T follicular helper cell (primary cell): ENCODE measurements at places on chromosomes 5 and 9.
A peak's percentile ranks its signal among the peaks of the same experiment; 100 is the strongest.

GRCh38 chr5:83711982-83712601 lies 8.6 kb downstream of the HAPLN1 start:
- no peak for DNase-seq

- DNase-seq = no peak
Measured at GRCh38 chr9:72749276-72749675, 203.6 kb downstream of the ALDH1A1 start.

GRCh38 chr9:114207845-114208244 lies 52.5 kb downstream of the COL27A1 start:
- DNase-seq = no peak

DNA sequence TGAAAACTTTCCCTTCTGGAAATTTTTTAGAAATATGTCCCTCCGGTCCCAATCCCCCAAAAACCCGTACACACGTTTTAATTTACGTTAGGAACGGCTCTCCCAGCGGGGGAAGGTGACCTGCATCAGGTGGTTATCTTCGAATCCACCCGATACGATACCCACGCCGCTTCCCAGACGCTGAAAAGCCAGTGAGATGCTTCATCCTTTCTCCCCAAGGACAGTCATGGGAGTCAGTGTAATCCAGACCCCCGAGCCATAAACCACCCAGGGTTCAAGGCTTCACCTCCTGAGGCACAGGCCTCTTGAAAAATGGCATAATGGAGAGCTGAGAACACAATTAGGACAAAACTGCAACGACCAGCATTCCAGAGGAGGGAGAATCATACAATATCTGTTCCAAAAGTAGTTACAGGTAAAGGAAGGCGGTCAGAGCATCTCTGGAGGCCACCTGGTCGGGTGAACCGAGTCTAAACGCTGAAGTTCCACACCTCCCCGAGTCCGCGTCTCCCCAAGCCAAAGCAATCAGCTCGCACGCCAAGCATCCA lies 857 bp downstream of the FAM169A start:
- no peak for DNase-seq

- no peak for DNase-seq
Measured at GRCh38 chr5:27938989-27939388, 900.6 kb upstream of the CDH9 start.

DNA sequence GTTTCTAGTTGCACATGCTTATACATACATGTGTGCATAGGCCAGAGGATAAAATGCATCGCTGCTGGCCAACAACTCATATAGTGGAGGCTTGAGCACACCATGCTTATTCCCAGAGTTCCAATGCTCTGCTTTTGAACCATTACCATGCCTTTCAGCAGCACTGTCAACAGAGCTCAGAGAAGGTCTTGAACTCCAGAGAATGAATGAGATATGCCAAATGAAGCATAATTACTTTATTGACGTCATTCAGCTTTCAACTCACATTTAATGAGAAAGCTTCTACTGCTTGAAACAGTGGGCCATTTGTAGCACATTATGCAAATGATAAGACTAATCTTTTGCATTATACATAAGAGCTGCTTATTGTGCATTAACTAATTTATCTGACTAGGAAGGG lies 765.3 kb upstream of the GRAMD2B start:
- DNase-seq = no peak

DNA sequence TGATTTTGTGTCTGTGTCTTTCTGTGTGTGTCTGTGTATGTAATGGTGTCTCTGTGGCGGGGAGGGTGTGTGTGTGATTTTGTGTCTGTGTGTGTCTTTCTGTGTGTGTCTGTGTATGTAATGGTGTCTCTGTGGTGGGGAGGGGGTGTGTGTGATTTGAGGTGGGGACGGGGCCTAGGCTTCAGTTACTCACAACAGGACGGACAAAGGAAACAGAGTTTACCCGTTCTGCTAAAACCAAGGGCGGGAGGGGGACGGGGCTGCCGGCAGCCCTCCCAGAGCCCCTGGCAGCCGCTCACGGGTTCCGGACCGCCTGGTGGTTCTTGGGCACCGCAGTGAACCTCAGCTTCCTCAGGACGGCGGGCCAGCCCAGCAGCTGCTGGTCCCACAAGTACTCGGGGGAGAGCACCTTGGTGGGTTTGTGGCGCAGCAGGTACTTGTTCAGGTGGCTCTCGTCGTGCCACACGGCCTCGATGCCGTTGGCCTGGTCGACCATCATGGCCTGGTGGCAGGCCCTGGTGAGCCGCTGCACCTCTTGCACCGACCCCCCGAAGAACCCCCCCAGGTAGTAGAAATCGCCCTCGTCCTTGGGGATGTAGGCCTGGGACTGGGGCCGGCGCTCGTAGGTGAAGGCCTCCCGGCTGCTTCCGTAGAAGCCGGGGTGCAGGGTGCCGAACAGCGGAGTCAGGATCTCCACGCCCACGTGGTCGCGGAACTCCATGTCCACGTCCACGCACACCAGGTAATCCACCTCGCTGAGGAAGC lies 19.4 kb downstream of the ABO start:
- DNase-seq = no peak

DNA sequence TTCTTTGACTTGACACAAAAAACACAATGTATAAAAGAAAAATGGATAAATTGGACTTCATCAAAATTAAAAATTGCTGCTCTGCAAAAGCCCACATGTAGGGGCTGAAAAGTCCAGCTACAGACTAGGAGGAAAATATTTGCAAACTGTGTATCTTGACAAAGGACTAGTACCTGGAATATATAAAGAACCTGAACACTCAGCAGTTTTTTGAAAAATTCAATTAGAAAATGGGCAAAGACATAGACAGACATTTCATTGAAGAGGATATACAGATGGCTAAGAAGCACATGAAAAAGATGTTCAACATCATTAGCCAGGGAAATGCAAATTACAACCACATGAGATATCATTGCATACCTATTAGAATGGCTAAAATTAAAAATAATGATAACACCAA lies 18.5 kb upstream of the TAL2 start:
- DNase-seq = no peak

DNA sequence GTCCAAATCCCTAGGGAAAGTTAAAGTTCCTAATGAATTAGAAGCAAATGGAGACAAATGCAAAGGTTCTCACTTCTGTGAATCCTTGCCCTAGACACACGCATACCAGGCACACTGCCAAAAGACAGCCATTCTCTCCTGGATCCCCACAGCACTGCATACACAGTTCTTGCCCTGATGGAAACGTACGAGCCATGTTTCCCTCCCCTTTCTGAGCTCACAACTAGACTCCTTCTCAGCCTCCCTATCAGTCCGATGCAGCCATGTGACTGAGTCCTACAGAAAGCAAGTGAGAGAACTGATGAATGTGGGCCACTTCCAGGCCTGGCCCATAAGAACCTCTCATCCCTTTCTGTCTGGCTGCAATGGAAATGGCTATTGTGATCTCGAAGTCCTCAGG lies 92.0 kb downstream of the ZNF608 start:
- DNase-seq = no peak

GRCh38 chr9:127990554-127990953 lies 9.8 kb upstream of the EEIG1 start:
- no peak for DNase-seq

DNA sequence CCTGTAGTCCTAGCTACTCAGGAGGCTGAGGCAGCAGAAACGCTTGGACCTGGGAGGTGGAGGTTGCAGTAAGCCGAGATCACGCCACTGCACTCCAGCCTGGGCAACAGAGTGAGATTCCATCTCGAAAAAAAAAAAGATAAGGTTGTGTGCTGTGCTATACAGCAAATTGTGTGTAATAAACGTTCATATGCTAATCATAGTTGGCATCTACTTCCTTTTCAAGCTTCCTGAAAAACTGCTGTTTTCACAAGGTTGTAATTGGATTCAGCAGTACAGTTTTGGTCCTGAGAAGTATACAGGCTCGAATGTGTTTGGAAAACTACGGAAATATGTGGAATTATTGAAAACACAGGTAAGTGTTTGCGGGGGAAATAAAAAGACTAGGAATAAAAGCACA lies 25.5 kb downstream of the OTULINL start:
- DNase-seq = no peak

GRCh38 chr5:153752890-153753289 lies 262.4 kb downstream of the GRIA1 start:
- no peak for DNase-seq

DNA sequence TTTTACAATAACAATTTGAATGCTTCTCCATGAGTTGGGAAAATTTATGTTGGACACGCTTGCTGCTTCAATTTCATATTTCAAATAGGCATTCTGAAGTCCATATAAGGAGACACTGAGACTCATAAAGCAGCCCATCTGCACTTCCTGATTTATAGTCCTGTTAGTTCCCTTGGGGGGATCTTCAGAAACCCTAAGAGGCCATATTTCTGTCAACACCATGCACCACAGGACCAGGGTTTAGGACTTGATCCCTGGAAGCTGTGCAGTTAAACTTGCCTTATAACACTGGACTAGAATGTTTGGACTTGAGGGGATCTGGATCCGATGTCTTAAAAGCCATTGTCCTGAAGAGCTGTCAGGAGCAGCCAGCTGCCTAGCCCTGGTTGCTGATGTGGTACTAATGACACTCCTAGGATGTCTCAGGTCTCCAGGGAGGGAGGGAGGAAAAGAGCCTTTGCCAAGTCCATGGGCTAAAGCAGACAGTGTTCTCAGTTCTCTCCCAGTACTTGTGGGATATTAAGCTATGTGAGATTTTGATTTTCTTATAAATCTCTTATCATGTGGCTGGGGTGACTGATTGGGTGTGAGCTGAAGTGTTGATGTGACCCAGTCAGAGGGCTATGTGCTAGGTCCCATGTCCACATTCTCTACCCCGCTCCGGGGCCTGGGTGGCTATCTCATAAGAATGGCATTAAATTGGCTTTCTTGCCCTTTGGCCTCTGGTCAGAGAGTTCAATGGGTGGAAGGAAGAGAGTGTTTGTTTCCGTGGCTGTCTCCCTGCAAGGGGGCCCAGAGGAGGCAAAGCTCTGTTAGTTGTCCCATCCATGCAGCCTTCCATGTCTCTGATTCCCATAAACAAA lies 399.8 kb downstream of the OSTF1 start:
- no peak for DNase-seq

- peak; percentile 31 for DNase-seq
Measured at GRCh38 chr5:139443831-139444453, 4.6 kb upstream of the DNAJC18 start.

GRCh38 chr5:83000428-83000827 lies 76.8 kb downstream of the TMEM167A start:
- no peak for DNase-seq

DNA sequence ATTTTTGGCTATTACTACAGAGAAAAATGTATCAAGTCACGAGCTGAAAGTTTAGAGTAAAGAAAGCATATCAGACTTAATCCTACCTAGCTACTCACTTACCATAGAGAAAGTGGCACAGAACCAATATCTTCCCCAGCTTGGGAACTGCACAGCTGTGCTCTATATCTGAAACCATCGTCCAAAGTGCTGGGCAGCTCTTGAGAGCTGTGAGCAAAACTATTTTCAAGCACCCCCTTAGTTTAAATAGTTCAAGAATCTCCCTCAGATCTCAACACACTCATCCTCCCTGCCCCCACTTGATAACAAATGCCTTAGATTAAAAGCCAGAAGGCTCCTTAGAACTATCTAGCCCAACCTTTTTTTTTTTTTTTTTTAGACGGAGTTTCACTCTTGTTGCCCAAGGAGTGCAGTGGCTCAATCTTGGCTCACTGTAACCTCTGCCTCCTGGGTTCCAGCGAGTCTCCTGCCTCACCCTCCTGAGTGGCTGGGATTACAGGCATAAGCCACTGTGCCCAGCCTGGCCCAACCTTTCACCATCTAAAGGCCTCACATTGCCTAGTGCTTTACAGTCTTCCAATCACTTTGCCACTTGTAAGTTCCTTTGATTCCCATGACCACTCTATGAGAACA lies 94.2 kb upstream of the APC start:
- DNase-seq = no peak

DNA sequence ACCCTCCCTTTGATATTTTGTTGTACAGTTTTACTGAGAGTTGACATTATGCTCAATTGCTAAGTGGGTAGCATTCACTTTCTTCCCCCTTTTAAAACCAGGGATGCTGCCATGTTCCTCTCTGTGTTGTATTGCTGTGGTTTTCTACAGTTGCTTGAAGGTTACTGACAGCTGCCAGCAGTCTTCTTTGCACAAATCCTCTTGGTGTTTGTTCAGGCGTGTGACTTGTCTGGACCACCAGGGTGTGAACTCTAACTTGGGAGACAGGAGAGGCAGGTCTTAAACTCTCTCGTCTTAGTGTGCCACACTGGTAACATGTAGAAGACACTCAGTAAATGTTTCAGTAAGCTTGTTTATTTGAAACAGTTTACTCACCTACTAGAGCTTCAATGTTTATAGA lies 25.1 kb downstream of the SLC44A1 start:
- DNase-seq = no peak

DNA sequence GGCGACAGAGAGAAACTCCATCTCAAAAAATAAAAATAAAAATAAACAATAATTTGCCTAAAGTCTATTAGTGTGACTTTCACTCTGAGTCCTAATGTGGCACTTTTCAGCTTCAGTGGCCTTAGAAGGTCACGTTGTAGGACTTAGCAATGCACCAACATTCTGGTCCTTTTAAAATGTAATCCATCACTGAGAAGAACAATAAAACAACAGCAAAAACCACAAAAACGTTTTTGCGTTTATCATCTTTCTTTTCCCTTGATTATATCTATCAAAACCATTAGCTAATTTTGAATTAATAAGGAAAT lies 190.1 kb upstream of the ZNF608 start:
- DNase-seq = no peak

GRCh38 chr5:57478826-57479225 lies 3.8 kb downstream of the ACTBL2 start:
- DNase-seq = no peak

DNA sequence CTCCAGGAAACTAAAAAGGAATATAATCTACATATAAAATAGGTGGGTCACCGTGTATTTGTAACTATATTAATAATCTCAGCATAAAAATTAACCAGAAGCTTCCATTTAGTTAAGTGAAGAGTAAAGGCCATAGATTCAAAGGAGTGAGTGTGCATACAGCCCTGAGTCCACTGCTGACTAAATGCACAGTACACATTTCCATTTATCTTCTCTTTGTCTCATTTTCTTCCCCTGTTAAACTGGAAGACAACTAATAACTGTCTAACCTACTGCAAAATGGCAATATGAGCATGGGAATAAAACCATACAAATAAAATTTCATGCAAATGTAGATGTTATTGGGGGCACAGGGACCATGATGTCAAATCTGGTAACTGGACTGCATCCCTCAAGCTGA lies 59.9 kb upstream of the DAB2 start:
- DNase-seq = no peak

DNA sequence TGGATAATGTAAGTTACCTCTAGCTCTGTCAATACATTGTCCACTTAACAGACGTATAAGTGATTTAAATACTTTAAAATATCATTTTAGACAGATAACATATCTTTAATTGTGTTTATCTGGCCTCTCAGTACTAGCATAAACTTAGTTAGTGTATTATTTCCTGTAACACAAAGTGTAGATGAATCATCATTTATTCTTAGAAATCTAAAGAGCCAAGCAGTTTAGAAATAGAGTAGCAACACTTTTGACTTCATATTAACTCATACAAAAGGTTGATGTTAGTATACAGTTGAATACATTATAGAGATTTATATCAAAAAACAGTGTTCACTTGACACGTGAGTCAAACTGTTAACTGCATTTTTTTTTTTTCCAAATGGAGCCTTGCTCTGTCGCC lies 18.0 kb downstream of the NCBP1 start:
- no peak for DNase-seq

- DNase-seq = no peak
Measured at GRCh38 chr5:62942384-62942783, 363.8 kb downstream of the LRRC70 start.
